ENCODE measurements at places on chromosomes 12 and 14.

- no peak for DNase-seq
Measured at GRCh38 chr12:125220404-125221273, 155.4 kb downstream of the AACS start.

- DNase-seq: no peak
Measured at GRCh38 chr12:92185052-92185451, 39.4 kb upstream of the BTG1 start.

- DNase-seq: no peak
Measured at GRCh38 chr12:106179086-106179485, 40.3 kb upstream of the NUAK1 start.

DNA sequence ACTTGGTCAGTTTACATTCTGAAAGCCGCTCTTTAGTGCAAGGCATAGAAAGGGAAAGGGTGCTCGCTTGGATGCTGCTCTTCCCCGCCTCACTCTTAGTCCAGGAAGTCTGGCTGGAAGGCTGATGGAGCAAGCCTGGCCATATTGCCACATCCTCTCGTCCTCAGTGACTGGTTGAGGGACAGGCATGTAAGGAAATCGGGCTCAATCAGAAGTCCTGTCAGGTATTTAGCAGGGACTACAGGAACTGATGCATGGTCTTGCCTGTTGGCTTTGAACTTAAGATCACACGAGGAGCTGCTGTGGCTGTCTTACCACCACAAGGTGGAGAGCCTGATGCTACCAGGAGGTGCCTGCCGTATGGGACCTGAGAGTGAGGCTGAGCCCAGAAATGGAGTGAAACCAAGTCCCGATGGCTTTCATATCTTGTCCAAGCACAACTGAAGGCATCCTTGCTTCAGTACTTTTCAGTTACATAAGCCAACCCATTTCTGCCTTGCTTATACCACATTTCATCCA lies 10.7 kb upstream of the C12orf75 start:
- DNase-seq: no peak

- no peak for DNase-seq
Measured at GRCh38 chr12:62128175-62128975, 131.8 kb upstream of the USP15 start.

GRCh38 chr14:94486883-94487282 lies 10.9 kb upstream of the SERPINA9 start:
- no peak for DNase-seq

GRCh38 chr14:82412545-82412944 lies 878.9 kb upstream of the SEL1L start:
- DNase-seq: no peak

DNA sequence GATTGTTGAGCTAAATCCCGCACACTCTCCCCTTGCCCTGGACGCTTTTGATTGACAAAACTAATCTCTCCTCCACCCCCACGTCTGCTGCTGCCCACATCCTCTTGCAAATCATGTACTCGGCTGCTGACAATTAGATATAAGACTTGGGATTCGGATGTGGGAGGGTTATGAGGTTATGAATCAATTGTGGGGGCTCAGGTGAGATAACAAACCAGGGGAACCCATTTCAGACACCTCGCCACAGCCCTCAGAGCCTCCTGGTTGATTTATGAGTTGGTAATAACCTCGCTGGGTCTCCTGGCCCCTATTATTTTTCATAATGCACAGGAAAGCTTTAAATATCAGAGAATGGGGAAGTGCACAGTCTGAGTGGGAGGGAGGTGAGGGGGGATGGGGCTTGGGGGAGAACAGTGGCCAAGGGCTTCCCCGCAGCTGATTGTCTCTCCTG lies 449.9 kb downstream of the DPF3 start:
- peak; percentile 51 for DNase-seq

DNA sequence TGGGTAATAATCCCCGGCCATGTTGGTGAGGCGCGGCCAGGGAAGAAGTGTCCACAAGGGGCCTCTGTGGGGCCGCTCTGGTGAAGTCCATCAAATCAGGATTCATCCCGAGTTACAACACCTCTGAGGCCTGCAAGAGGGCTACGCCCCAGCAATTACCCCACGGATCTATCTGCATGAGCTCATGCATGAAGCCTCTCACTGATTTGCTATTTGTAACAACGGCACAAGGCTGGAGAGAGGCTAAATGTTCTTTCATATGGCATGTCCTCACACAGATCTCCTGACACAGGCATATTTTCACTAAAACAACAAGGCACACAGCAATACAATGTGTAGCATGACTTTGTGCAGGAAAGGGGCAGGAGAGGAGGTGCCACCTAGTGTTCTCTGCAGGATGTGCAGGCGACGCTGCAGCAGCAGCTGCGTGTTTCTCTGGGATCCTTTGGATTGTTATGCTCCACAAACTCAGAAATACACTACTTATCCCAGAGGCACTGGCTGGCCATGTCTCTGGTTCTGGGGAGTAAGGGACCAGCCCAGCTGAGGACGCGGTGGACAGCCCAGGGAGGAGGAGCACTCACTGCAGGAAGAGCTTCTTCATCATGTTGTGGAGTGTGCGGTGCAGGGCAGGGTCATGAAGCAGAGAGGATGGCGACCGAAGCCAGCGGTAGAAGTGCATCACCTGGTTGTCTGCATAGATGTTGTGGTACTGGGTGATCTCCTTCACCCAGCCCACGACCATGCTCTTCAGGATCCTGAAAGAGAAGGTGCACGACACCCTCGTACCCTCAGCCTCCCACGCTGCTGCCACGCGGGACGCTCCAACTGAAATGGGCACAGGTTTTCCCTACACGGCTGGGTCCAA lies 20.2 kb downstream of the P2RX2 start:
- no peak for DNase-seq

- DNase-seq: no peak
Measured at GRCh38 chr14:99344051-99344758, 72.2 kb upstream of the BCL11B start.

- no peak for DNase-seq
Measured at GRCh38 chr12:28645436-28645835, 455.2 kb downstream of the CCDC91 start.

DNA sequence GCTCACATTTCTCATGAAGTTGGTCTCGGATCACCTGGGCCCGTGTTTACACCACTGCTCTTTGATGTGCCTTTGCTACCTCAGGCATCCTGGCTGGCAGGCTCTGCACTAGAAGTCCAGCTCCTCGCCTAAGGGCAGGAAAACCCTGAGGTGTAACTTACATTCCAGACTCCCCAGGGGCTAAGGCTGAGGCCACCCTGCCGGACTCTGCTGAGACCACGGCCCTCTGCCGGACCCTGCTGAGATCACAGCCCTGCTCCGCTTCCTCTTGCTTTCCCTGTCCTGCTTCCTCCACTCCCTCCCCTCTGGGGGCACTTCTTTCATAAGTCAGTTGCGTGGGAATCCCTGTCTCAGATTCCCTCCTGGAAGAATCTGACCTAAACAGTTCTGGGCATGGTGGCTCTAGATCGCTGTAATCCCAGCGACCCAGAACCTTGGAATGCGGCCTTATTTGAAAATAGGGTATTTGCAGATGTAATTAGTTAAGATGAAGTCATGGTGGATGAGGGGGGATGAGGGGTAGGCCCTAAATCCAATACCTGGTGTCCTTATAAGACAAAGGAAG lies 17.2 kb downstream of the RILPL1 start:
- no peak for DNase-seq

DNA sequence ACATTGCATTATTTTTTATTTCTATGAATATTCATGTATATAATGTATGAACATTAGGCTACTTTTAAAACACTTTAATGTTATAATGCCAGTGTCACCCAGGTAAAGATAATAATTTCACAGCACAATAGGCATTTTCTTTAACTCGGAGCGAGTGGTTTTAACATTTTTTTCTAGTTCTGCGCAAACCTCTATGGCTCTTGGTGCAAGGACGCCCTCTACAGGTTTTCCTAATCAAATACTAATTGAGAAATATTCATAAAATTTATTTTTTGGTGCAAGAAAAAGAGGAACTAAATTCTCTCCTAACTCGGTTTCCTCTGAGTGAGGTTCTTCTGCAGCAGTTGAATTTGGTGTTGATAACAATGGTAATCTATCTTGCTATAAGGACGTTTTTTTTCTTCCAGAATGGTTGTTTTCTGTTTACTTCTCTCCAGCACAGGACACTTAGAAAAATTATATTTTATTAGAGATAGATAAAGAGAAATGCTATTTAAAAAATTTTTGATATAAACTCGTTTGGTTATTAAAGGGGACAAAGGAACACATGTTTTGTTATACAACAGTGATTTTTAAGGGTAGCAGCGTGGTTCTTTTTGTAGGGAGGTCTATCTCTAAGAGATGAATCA lies 2.4 kb upstream of the WIF1 start:
- no peak for DNase-seq

- DNase-seq: no peak
Measured at GRCh38 chr12:59517522-59517921, 78.3 kb upstream of the SLC16A7 start.

- DNase-seq: no peak
Measured at GRCh38 chr12:5308996-5309395, 122.9 kb upstream of the NTF3 start.

- no peak for DNase-seq
Measured at GRCh38 chr12:104828015-104828414, 130.1 kb downstream of the SLC41A2 start.

GRCh38 chr12:9632766-9633165 lies 25.1 kb upstream of the KLRB1 start:
- DNase-seq: no peak

DNA sequence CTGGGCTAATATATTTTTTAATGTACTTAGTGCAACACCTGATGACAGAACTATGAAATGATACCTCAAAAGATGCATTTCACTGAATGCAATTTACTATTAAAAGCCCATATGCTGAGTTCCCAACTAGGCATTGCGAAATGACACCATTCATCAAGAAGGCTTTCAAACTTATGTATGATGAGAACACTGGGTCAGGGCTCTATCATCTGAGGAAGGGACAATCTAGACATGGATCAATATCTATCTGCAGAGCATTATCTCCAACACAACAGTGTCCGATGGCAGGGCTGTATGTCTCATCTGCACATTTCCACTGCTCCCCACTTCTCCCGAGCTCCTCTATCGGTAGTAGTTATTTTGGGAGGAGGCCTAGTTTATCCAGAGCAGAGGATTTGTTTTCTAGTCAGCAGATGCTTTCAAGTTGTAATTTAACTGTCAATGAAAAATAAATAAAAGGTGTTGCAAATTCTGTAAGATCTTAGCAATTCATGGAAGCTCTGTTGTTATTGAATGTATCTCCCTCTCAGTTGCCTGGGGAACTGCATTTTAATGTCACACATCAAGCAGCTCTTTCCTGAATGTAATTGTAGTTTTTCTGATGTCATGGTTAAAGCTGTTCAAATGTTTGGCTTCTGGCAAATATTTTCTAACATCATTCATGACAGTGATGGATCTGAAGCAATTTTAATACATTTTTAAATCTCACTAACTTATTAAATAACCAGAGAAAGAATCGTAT lies 7.4 kb upstream of the GCH1 start:
- DNase-seq: no peak

GRCh38 chr14:73238941-73239340 lies 1.6 kb downstream of the PAPLN start:
- DNase-seq: no peak

GRCh38 chr12:15206338-15206737 lies 14.9 kb downstream of the RERG start:
- no peak for DNase-seq

- DNase-seq: no peak
Measured at GRCh38 chr14:98112194-98112780, 1159.7 kb downstream of the BCL11B start.

- no peak for DNase-seq
Measured at GRCh38 chr12:93198086-93198485, 179.6 kb upstream of the NUDT4 start.

- no peak for DNase-seq
Measured at GRCh38 chr14:68408680-68409079, 384.2 kb downstream of the ZFP36L1 start.

- DNase-seq: no peak
Measured at GRCh38 chr12:50123203-50123602, 11.2 kb downstream of the COX14 start.

GRCh38 chr12:116142936-116143898 lies 134.3 kb downstream of the MED13L start:
- DNase-seq: no peak

GRCh38 chr14:80698974-80699373 lies 242.6 kb downstream of the CEP128 start:
- no peak for DNase-seq

DNA sequence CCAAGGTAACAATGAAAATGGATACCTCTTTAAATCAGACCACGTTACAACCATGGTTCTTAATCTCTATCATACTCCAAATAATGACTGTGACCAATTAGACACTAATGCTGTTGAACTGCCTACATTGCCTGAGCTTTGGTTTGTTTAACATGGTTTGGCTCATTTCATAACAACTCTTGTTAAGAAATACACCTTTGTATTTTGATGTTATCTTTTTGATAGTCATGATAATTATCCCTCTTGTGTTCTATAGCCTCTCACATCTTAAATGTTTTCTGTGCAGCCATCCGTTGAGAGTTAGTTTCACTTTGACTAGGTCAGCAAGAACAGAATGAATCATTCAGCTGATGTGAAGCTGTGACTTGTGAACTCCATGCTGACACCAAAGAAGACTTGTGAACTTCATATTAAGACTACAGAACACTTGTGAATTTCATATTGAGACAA lies 75.5 kb upstream of the RERGL start:
- no peak for DNase-seq

GRCh38 chr14:106631879-106632278 lies 1105.5 kb downstream of the TMEM121 start:
- no peak for DNase-seq

GRCh38 chr12:109832541-109833306 lies 474 bp downstream of the TRPV4 start:
- DNase-seq: no peak

GRCh38 chr12:28014196-28014595 lies 41.7 kb upstream of the PTHLH start:
- DNase-seq: no peak

- no peak for DNase-seq
Measured at GRCh38 chr12:95998611-95999286, 2.6 kb upstream of the HAL start.

GRCh38 chr12:44555454-44555853 lies 320.7 kb downstream of the NELL2 start:
- DNase-seq: no peak

DNA sequence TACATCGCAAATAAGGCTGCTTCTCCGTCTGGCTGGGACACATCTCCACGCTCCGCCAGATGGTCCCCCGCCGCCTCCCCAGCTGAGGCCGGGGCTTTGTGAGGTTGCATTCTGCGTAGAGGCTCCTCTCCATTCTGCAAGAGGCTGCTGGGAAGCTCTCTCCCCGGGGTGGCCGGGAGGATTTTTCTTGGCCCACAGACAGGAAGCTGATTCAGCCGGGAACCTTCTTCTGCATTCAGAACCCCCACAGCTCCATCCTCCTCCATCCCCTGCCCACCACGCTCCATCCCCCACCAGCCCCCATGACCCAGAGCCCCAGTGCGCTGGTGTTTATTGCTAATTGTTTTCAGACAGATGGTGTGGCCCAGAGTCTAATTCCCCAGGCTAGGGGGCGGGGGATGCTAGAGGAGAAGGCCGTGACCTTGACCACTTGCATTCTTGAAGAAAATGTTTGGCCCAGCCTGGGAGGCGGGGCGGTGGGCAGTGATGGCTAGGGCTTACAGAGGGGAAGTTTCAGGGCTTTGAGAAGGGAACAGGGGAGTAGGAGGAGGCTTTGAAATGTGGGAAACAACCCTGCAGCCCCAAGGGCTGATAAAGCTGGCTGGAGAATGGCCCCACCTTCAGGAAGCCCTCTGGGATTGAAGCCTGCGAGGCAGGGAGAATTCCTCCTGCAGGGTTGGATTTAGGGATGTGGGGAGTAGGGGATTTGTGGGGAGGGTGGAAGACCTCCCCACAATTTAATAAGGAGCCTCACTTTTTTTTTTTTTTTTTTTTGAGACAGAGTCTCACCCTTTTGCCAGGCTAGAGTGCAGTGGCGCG lies 88.5 kb upstream of the NCOR2 start:
- DNase-seq: no peak
